ENCODE measurements at places on chromosomes 16 and 17. TPM values are rescaled to one million over a fixed set of nuclear protein-coding genes. Genes with fewer than 3 reads are reported as not detected.

GRCh38 chr16:1770328-1771187 lies 785 bp downstream of the NME3 start:
- peak; percentile 62 for DNase-seq

GRCh38 chr17:83068641-83069570 lies 10.5 kb upstream of the METRNL start:
- no peak for DNase-seq

GRCh38 chr16:82756283-82756599 lies 129.5 kb downstream of the CDH13 start:
- DNase-seq, result no peak

- DNase-seq, result no peak
Observed at GRCh38 chr17:40023590-40024292, 8.5 kb downstream of the CSF3 start.

- DNase-seq, result no peak
Observed at GRCh38 chr17:61415374-61416210, 15.9 kb downstream of the TBX2 start.

DNA sequence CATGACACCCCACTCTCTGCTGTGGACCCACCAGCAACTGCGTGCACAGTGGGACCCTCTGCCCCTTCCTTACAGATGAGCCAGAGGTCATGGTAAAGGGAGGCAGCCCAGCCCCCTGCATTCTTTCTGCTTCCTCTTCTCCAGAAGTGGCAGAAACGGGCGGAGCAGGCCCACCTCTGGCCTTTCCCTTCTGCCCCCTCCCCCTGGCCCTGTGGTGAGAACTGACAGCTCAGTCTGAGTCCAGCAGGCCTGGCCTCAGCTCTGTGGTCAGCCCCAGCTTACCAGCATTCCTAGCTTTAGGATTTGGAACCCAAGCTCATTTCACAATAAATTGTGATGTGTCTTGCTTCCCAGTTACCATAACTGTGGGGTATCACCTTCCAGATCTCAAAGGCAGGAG lies 4.8 kb upstream of the ANKRD11 start:
- DNase-seq, result no peak

GRCh38 chr17:80927791-80928216 lies 63.8 kb upstream of the CHMP6 start:
- DNase-seq, result no peak

GRCh38 chr16:67015313-67015731 lies 13.6 kb upstream of the CBFB start:
- DNase-seq, result peak; percentile 6

- no peak for DNase-seq
Observed at GRCh38 chr16:228151-228851, 948 bp downstream of the LUC7L start.

DNA sequence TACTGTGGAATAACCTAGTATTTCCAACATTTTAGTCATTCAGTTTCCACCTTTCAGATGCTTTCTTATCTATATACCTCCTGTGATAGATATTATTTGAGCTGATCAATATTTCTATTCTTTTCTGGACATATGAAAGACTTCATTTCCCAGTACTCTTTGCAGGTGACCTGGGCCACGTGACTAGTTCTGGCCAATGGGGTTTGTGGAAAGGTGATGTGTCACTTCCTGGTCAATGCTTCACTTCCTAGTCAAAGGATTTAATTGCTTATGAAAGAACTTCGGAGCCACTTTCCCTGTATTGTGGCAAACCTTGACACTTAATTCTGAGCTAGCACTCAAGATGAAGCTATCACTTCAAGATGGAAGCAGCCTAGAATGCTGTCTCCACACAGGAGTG lies 248.9 kb upstream of the FOXF1 start:
- DNase-seq, result peak; percentile 36

The SLC52A1 gene
- total RNA-seq, result 0.99 TPM
